GM18507 (cell line): ENCODE measurements at places on chromosomes 4 and X.

DNA sequence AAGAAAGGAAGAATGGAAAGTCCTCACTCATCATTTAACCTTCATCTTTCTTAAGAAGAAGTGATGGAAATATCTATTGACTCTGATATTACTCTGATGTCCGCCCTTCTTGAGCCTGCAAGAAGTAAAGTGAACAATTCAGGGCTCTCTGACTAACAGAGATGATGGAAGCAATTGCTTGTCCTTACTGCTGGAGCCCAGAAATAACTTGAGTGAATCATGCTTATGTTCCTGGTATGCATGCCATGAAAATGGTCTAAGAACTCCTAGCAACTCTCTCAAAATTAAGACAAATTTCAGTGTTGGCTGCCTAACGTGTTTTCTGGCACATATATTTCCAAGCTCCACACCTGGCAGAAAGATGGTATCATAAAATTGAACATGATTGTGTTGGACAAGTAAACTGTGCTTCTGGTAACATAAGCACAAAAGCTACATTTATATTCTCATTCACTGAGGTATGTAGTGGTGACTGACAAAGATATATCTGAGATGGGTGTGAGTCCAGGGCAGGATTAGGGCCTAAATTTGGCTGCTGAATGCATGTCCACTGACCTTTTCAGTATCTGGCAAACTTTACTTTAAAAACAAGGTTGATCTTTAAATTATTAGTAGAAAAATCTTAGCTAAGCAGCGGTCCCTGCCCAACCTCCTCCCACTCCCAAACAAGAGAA, 109.2 kb upstream of the OTUD4 start:
- DNase-seq, result no peak

- DNase-seq, result no peak
Observed at GRCh38 chr4:161252520-161253141, 911.2 kb downstream of the FSTL5 start.

GRCh38 chrX:119690921-119691716, 1.8 kb downstream of the SEPTIN6 start:
- no peak for DNase-seq

- DNase-seq, result peak; percentile 32
Observed at GRCh38 chrX:16712548-16713155, at the start of gene CTPS2. CTPS2 (minus strand) TSS chrX:16712669; CDS start chrX:16702902, 9,767 bp downstream.

GRCh38 chrX:146055733-146056132, 238.1 kb downstream of the SLITRK2 start:
- no peak for DNase-seq

GRCh38 chr4:145427221-145427620, 54.4 kb upstream of the SMAD1 start:
- no peak for DNase-seq

GRCh38 chrX:48802905-48803200, 986 bp downstream of the HDAC6 start:
- no peak for DNase-seq

DNA sequence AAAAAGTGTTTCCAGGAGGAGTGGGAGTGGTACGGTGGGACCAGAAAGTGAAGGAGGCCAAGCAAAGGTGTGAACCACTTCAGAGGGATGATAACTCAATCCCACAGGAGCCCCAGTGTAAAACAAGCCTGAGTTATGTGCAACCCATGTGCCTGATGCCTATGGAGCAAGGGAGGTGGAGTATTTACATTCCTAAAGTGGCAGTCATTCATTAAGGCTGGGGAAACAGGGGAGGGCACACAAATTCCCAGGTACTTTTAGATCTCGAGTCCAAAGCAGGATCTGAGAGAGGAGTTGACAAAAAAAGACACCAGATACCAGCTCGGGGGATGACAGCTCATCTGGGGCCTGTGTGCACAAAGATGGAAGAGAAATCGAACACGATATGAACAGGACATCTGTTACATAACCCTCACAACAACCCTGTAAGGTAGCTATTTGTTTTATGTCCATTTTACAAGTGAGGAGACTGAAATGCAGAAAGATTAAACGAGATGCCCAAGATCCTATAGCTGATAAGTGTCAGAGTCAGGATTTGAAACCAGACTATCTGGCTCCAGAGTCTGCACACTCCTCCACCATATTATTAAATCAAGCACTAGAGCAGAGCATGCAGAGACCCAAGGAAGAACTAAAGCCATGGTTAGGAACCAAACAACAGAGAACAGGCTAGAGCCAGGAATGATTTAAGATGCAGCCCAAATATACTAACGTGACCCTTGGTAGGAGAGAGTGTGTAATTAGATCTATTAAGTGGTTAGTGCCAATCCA, 91.9 kb upstream of the MAPK10 start:
- DNase-seq, result no peak

DNA sequence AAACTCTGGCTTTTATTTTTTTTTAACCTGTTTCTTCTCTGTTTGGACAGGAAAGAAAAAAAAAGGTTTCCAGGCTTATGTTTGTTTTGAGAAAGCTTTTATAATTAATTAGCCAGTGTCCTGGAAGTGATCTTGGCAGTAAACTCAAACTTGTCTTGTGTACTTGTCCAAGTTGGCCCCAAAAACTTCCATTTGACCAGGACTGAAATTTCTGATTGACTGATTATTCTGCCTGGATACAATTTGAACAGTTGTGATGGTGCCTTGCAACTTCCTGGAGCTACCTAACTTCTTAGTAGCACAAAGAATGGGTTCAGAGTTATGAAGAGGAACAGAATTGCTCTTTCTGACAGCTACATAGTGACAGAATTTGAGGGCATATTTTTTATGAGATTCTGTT, 62.0 kb downstream of the SLC4A4 start:
- DNase-seq, result no peak

- DNase-seq, result no peak
Observed at GRCh38 chrX:139044680-139045079, 333.2 kb upstream of the FGF13 start.

DNA sequence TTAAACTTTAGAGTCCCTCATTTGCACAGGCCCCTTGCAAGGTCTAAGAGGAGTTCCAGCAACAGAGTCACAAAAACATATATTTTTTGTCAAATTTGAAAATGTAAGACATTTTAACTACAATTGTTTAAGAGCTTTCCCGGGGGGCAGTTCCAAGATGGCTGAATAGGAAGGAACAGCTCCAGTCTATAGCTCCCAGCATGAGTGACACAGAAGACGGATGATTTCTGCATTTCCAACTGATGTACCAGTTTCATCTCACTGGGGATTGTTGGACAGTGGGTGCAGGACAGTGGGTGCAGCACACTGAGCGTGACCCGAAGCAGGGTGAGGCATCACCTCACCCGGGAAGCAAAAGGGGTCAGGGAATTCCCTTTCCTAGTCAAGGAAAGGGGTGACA, 71.4 kb upstream of the NMU start:
- no peak for DNase-seq

DNA sequence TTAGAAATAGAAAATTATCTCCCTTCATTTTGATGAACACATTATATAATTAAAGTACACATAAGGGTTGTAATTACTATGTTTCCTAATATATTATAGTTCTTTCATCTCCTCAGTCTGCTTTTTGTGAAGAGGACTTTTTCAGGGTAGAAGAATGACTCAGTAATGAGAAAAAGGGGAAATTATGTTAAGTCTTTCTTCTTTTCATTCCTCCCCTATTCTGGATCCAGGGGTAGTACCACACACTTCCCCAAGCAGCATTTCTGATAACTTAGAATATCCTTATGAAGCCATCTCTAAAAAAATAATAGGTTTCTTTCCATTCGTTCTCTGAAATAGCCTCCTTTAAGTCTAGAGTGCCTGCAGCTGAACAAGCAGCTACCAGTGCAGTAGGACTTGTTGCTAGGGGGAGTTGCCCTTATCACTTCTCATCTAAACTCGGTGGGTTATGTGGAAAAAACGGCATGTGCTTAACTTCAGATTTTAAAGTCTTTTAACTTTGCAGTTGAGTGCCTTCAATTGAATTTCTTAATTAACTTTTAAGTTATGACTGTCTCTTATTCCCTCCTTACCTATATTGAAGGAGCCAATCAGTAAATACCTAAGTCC, 184.8 kb downstream of the ARHGAP24 start:
- no peak for DNase-seq

DNA sequence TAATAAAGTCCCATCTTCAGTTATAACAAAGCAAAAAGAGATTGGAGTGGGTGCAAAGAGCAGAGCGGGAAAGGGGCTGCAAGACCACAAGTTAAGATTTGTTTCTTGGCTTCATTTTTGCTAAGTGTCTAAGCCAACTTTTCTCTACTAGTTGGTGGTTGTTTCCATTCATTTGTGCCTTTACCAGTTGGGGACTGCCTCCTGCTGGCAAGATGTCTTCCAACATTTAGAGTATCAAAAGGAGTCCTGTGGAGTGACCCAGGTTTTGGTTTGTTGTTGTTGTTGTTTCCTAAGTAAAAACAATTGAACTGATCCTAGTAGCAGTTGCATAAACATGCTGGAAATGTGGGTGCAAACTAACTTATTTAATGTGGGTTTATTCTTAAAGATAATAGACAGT, 121.1 kb downstream of the SPATA18 start:
- DNase-seq, result no peak

DNA sequence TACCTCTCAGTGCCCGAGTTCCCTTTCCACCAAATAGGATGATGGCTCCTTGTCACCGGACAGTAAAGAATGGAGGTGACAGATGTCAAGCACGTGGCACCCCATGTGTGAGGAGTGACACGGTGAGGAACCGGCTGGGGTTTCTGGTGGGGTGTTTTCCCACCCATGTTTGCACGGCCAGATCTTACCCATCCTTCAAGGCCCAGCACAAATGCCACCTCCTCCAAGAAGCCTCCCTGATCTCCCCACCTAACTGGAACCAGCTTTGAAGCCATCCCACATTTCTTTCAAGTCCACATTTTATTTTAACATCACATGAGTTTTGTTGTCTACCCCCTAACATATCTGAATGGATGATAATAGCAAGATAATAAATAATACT, 63.0 kb downstream of the WFS1 start:
- DNase-seq, result no peak

- no peak for DNase-seq
Observed at GRCh38 chr4:99413140-99413539, 22.0 kb downstream of the ADH7 start.

DNA sequence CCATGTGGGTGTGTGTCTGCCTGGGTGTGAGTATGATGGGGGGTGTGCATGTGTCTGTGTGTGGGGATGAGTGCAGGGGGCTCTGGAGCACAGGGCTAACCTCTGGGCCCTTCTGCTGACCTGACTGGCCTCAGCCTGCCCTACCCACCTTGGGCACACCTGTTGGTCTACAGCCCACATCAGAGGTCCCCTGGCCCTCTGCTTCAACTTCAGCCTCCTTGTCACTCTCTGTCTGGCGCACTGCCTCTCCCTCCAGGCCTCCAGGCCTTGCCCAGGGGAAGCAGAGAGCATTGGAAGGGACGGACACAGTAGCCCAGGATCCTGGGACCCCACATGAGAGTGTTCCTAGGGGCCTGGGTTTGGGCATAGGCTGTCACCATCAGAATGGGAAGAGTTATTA, 115.4 kb downstream of the EFNB1 start:
- DNase-seq, result no peak
